ENCODE measurements at places on chromosomes 16 and 17.

- DNase-seq: no peak
These were observed 4.7 kb upstream of the KAT7 start for GRCh38 chr17:49783791-49784190.

DNA sequence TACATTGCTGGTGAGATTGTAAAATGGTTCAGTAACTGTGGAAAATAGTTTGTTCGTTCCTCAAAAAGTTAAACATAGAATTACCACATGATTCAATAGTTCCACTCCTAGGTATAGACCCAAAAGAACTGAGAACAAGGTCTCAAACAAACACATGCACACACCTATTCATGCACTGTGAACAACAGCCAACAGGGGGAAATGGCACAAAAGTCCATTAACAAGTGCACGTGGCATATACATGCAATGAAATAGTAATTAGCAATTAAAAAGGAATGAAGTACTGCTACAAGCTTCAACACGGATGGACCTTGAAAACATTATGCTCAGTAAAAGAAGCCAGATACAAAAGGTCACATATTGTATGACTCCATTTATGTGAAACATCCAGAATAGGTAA, 23.8 kb downstream of the SDK2 start:
- DNase-seq: no peak

GRCh38 chr17:45332989-45333701, 16.3 kb upstream of the MAP3K14 start:
- no peak for DNase-seq

DNA sequence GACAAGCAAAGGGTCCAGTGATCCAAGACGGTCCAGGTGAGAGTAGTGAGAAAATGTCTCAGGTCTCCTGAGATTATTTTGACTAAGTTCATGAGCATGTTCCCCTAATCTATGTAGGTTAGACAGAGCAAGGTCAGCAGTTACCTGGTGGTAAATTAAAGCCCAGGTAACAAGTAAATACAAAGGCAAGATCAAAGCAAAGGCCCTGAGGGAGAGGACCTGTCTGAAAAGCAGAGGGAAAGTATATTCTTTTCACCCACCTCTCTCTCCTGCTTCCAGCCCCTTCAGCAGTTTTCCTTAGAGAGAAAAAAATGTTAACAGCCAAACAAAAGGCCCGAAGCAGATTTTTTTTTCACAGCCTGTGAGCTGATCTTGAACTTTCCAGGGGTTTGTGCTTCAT, 302.7 kb downstream of the MAP2K6 start:
- DNase-seq: no peak

- DNase-seq: no peak
These were observed 5.5 kb downstream of the SEC14L1 start for GRCh38 chr17:77146246-77146632.

- no peak for DNase-seq
These were observed 93.1 kb downstream of the SALL1 start for GRCh38 chr16:51057969-51058337.
